CD4-positive, alpha-beta T cell treated with Interferon alpha-2 for 1 hour (primary cell): ENCODE measurements at places on chromosomes 4 and X.
A peak's percentile ranks its signal among the peaks of the same experiment; 100 is the strongest.

GRCh38 chr4:36392024-36392423 is 110.6 kb downstream of the DTHD1 start:
- no peak for DNase-seq

DNA sequence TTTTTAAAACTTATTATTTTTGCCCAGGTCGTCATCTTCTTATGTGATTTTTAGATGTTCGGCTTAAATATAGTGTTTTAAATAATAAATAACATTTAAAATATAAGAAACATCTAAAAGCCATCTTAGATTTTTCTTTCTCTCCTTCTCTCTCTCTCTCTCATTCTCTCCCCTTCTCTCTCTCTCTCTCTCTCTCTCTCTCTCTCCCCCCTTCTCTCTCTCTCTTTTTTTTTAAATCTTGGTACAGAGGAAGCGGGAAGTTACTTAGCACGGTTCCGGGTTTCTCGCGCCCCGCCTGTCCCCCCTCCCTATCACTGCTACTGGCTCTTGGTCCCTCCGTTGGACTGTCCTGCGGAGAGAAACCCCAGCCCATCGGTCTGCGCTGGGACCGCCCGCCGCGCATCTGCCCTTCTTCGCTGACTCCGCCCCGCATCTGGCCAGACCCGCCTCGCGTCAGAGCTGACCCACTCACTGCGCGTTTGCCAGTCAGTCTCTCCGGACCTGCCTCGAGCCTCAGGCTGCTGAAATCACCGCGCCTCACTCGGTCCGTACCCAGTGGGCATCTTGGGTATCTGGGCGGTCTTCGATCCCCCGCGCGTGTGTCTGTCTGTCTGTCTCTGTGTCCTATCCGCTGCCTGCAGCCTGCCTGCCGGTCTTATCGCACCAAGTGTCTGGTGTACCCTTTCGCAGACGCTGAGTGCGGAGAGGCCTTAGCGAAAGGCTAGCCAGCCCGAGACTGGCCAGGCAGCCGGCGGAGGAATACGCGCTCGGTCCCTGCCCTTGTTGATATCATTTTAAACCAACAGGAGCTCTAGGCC is at the start of gene PABPC5:
PABPC5 (plus strand) TSS at position 489 of the 818 bp plus-strand sequence. CDS start 739 bp downstream, outside the sequence.
- DNase-seq, result no peak

- DNase-seq, result no peak
These were observed 78.7 kb upstream of the TET2 start for GRCh38 chr4:105067946-105068345.

DNA sequence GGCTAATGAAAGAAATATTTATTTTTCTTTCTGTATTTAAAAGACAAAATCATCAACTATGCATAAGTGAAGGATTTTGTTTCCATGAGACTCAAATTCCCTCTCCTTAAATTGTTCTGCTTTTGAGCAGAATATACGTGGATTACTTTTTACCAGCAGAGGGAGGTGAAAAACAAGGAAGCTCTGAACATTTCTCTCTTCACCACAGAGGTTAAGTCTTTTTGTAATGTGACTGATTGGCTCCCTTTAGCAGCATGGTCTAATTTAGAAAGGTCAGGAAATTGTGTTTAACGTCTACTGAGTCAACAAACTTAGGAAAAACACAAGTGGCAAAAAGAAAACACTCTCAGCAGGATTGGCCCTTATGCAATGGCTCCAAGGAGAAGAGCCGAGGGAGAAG is 55.1 kb upstream of the F9 start:
- DNase-seq, result no peak

- DNase-seq, result no peak
These were observed 174.4 kb downstream of the TSPAN5 start for GRCh38 chr4:98484031-98484430.

- no peak for DNase-seq
These were observed 805 bp downstream of the GATB start for GRCh38 chr4:151760002-151760401.

DNA sequence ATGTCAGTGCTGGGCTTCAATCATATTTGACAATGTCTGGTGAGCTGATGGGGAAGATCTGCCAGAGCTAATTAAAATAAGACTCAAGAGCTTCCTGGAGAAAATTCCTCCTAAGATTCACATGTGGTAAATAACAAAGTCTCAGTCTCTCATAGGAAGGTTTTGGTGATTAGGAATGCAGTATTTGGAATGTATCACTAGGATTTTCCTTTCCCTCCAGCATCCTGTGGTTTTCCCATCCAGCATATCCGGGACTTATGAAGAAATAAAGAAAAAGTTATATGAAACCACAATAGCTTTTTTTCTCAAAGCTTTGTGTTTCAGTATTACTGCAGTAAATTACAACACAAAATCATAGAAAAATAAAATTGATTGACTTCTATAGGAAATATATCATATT is 1597.1 kb downstream of the ADGRL3 start:
- no peak for DNase-seq

GRCh38 chrX:13357925-13358324 is 38.1 kb upstream of the ATXN3L start:
- no peak for DNase-seq

DNA sequence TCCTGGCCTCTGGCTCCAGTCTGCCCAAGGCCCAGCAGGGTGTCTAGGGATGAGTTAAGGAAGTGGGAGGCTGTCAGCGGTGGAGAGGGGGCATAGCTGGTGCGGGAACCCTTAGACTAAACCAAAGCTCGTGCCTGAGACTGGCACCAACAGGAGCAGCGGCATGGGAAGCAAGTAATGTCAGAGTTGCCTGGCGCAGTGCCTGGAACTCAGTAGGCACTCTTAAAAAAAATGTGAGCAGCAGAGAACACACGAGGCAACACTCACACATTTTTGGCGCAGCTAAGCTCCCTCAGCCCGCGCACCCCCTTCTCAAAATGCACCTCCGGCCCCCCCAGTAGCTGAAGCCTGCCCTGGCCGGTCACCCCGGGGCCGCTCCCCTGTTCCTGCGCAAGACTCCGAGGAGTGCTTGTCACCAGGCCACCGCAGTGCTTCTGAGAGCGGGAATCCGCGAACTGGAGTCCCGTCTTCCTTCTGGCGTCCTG is 583 bp downstream of the GABRE start:
- no peak for DNase-seq

- peak; percentile 83 for DNase-seq
These were observed 3.2 kb upstream of the RS1 start for GRCh38 chrX:18674788-18675735.

DNA sequence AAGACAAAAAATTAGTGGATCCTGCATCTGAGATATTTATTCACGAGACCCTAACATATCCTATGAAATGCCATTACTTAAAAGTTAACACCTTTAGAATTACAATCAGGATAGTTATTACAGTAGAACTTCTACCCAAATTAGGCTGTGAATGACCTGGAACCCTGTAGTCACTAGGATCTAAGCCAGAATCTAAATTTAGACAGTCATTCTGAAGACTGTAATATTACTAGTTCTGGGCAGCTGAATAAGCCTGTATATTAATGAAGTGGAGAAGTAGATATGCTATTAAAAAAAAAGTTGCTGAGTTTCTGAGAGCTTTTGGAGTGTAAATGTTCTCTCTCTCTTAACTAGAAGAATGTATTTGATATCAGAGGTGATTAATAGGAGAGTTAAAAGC is 67.0 kb downstream of the FAM13A start:
- no peak for DNase-seq

GRCh38 chr4:60034361-60034760 is 1165.8 kb upstream of the ADGRL3 start:
- DNase-seq, result no peak

- DNase-seq, result no peak
These were observed 110.0 kb downstream of the SOWAHB start for GRCh38 chr4:76787898-76788297.

DNA sequence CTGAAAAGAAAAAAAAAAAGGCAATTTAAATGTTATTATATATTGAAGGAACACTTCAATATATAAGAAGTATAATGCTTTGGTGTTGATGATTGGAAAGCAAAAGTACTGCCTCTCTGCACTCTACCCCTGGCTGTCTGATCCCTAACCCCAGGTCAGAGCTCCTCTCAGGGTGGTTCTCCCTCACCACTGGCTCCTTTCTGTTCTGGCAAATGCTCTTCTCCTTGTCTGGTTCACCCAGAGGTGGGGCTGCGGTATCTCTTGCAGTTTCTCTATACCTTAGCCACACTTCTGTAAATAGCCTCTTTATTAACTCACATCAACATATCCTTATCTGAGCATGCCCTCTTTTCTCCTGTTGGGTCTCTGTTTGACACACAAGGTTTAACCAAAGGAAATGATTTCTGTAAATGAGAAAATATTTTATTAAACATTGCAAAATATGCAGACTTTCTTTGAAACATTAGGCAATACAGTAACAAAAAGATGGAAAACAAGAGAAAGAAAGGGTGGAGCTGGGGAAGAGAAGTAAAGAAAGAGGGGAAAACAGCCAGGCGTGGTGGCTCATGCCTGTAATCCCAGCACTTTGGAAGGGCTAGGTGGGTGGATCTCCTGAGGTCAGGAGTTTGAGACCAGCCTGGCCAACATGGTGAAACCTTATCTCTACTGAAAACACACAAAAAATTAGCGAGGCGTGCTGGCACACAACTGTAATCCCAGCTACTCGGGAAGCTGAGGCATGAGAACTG is 45.7 kb downstream of the ING2 start:
- DNase-seq, result no peak

- peak; percentile 56 for DNase-seq
These were observed 4.6 kb downstream of the HCFC1 start for GRCh38 chrX:153966841-153967535.

DNA sequence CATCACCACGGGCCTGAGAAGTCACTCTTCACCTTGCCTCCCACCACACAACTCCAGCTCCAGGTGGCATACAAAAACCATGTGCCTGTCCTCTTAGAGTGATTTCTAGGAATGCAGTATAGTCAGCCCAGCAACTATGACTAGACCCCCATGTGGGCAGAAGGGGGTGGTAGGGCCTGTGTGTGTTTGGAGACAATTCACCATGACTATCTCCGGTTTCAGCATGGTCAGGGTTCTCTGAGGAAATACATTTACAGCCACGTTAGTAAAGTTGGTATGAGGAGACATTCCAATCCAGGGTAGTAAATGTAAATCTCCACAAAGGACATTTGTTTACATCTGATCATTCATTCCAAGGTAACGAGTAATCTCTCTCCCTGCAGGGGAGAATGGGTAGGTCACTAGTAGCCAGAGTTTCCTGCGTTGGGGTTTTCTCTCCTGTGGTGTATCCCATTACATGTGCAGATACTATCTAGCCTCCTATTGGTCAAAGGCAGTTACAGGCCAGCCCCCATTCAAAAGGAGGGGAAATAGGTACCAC is 4.2 kb upstream of the MTMR1 start:
- no peak for DNase-seq

DNA sequence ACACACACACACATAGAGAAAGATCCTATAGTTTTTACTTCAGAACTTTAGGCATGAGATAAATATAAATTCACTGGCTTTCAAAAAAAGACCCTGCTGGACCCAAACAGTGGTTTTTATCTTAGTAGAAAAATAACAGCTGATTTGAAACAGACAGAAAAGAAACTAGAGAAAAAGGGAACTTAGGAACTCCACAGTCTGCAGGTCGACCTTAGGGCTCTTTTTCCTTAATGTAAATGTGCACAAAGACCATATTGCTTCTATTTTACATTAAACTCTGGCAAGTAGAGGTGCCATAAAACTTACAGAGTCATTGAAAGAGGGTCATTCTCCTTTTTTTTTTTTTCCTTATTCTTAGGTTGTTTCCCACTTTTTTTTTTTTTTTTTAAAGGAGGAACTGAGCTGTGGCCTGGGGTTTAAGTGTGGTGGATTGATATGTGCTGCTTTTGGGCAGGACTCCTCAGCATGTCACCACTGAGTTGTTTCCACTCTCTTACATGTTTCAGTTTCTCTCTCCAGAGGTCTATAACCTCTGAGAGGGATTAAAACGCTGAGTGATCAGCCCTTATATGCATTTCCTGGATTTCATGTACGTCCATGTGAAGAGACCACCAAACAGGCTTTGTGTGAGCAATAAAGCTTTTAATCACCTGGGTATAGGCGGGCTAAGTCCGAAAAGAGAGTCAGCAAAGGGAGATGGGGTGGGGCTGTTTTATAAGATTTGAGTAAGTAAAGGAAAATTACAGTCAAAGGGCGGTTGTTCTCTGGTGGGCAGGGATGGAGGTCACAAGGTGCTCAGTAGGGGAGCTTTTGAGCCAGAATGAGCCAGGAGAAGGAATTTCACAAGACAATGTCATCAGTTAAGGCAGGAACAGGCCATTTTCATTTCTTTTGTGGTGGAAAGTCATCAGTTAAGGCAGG is 70.8 kb upstream of the PACRGL start:
- DNase-seq, result no peak

- no peak for DNase-seq
These were observed 49.5 kb upstream of the GC start for GRCh38 chr4:71833232-71833900.

DNA sequence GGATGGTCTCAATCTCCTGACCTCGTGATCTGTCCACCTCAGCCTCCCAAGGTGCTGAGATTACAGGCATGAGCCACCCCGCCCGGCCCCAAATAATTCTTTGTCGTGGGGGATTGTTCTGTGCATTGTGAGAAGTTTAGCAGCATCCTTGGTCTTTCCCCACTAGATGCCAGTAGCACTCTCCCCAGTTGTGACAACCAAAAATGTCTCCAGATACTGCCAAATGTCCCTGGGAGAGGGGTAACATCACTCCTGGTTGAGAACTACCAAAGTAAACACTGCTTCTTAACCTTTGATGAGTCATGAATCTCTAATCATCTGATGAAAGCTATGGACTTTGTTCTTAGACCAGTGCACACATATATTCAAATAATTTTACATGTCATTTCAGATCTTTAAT is 90.7 kb upstream of the BRS3 start:
- DNase-seq, result peak; percentile 0

DNA sequence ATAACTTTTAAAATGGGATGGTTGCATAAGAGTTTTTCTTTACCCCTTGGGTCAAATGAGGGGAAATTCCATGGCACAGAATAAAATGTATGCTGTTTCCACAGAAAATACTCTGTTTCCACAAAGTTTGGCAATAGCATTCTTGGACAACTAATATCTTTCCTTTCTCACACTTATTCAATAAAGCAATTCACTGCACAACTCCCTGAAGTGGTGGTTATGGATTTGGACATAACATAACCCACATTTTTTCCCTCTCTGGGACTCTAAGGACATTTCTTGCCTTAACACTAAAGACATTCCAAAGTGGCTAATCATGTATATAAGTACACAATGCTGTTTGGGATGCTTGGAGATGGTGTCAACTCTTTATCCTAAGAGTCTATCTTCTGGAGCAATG is 51.7 kb upstream of the GPM6B start:
- no peak for DNase-seq

GRCh38 chrX:103791228-103791627 is 14.6 kb downstream of the PLP1 start:
- no peak for DNase-seq

DNA sequence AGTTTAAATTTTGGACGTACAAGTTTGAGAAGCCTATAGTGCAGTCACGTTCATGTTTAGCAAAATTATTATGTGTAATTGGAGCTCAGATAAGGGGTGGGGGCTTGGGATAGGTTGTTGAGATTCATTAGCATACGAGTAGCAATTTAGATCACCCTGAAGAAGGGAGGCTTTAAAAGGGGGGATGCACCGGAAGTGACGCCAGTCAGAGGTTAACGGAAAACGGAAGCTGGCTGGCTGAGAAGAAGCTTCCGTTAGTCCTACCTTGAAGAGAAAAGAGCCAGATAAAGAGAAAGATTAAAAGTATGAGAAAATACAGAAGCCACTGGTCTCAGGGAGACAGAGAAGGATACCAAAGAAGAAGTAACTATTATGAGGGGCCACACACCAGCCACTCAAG is 1.1 kb upstream of the NXT2 start:
- no peak for DNase-seq
